ENCODE measurements at places on chromosomes 1 and 21.

- DNase-seq, result no peak
These were observed 6.3 kb downstream of the INTS11 start for GRCh38 chr1:1318131-1318652.

GRCh38 chr1:181704546-181704945 lies 221.2 kb downstream of the CACNA1E start:
- no peak for DNase-seq

DNA sequence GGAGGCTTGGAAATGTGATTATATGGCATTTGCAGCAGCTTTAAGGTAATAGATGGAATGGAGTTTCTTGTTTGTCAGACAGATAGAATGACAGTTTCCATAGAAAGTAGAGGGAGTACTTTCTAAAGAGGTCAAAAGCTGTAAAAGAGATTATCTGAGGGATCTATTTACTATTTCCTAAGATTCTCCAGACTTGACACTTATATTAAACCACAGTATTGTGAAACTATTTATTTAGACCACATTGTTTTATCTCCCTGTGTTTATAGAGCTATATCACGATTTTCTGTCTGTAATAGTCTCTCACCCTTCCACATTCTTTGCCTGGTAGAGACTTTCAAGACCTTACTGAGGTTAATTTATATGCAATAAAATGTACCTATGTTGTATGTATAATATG lies 66.7 kb downstream of the MAN1A2 start:
- no peak for DNase-seq

DNA sequence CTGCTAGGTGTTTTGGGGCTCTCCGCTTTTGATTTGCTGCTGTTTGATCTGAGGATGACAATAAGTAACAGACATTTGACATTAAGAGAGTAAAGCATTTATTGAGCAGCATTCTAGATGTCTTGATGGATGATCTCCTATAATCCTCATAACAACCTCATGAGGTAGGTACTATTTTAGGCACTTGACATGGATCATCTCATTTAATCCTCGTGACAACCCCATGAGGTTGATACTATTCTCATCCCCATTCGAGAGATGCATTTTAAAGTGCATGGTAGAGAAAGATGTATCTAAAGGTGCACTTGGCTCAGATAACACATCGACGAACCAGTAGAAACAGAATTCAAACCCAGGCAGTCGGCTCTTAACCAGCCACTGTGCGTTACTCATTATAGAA lies 26.6 kb downstream of the TCEA3 start:
- DNase-seq, result no peak

GRCh38 chr1:26372039-26372438 lies 511 bp downstream of the ZNF683 start:
- DNase-seq, result no peak

- no peak for DNase-seq
These were observed 10.3 kb downstream of the DONSON start for GRCh38 chr21:33578214-33578613.

DNA sequence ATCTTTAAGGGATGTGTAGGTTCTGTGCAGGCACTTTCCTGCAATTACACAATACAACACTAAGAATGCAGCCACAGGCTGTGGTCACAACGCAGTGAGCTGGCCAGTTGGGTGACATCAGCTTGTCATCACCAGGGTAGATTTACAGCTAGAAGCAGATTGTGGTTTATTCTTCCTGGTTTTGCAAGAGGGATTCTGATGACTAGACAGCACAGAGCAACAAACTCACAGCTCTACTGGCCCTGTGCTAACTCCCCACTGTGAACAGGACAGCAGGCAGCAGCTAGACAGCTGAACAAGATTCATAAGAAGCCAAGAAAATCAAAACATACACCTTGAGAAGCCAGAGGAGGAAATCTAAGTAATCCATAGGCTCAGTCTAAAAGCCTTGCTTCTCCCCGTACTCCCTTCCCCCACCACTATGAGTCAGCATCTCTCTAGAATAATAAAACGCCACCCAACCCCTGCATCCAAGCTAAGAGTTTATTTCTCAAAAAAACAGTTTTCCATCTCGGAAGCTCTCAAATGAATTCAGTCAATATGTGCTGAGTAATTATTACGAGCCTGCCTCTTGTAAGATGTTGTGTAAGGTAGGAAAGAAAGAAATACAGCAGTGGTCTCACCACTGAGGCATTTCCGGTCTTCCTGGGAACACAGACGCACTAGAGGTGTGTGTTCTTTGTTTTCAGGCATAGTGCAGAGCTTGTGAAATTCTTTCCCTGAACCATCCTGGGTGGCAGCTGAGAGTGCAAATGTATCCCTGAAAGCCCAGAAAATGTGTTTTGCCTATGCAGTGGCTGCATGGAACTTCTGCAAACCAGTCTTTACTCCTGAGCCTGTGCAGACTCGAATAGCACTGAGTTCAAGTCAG lies 162.8 kb downstream of the NTPCR start:
- DNase-seq, result peak; percentile 42

GRCh38 chr1:78286686-78287085 lies 204.1 kb upstream of the PTGFR start:
- no peak for DNase-seq

GRCh38 chr1:185008838-185009237 lies 34.5 kb upstream of the NIBAN1 start:
- no peak for DNase-seq

DNA sequence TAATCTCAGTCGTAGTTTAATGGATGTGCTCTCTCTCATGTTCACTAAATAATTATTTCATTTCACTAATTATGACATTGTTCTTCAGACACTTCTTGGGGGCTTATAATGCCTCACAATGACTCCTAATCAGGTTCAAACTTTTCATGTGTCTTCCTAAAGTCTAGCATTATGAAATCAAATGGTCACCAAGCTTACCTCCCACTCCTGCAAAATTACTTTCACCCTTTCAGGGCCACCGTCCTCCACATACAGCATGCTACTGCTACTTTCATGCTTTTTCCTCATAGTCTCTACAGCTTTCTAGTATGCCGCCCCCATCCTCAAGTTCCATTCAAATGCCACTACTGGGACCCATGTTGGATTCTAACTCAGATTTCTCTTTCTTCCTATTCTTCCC lies 59.8 kb upstream of the C1orf53 start:
- no peak for DNase-seq

- DNase-seq, result no peak
These were observed 158.1 kb downstream of the LTN1 start for GRCh38 chr21:28834335-28835238.

DNA sequence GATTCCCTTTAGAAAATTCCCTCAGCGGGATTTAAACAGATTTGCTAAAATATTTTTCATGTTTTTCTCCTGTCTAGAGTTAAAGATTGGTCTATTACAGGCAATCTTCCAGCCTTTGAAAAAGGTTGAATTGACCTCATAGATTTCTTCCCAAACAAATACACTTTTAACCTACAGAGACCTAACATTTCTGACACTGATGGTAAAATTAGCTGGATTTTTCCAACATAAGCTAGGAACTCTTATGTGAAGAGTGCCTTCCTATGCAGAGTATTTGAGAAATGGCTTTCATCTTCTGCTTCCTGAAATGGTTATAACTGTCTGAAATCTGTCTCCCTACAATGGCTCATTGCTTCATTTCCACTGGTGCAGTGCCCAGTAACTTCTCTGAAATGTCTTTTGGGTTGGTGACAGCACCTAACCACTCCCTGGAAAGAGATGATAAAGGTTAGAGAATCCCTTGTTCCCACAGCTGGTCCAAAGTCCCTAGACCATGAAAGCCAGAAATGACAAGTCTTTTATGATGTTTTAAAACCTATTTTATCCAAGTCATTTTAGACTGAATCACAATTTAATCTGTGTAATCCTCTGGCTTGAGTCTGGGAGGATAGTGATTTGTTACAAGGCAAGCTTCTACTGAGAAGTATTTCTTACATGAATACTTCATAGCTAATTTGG lies 269.4 kb downstream of the BACH1 start:
- no peak for DNase-seq

DNA sequence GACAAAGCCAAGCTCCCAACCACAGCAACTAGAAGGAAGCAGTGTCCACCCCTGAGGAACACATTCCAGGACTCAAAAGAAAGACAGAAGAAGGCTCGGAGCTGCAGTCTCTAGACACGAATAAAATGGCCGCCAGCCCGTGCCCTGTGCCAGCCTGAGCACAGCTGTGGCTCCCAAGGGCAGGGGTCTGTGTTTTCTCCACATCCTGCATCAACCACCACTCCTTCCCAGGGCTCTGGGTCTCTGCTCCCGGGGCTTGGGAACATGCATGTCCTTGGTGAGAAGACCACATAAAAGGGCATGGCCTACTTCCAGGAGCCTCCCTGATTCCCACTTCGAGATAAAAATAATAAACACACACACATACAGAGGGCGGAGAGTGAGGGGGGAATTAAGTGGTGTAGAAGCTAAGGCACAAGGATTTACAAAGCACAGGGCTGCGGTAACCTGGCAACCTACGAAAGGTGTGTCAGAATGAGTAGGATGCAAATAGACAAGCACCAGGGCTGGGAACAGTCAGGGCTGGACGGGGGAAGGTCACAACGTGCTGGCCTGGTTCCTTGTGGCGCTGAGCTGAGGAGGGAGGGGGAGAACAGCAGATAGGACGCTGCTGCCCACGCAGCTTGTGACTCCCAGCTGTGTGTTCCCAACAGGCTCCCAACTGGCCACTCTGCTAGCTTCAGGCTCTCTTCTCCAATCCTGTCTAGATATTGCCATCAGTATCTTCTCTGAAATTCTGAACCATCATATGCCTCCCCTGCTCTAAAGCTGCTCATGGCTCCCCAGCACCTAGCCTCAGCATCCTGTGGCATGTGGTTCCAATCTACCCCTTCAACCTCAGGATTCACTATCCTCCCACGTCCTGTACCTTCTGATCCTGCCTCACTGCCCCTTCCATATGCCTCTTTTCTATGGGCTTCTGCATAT lies 72.5 kb downstream of the CD34 start:
- DNase-seq, result no peak

GRCh38 chr1:76868916-76869315 lies 1.6 kb downstream of the ST6GALNAC5 start:
- DNase-seq, result no peak

DNA sequence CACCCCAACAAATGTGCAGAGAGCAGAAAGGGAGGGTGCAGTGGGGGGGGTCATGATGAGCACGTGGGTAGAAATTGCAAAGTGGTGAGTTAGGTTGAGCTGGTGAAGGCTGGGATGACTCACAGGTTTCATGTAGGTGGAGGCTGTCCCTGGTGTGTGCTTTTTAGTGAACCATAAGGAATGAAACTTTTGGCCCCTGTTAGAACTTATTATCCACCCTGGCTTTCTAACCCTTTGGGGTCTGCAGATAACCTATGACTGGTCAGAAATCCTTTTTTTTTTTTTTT lies 46.9 kb downstream of the DOP1B start:
- peak; percentile 34 for DNase-seq

DNA sequence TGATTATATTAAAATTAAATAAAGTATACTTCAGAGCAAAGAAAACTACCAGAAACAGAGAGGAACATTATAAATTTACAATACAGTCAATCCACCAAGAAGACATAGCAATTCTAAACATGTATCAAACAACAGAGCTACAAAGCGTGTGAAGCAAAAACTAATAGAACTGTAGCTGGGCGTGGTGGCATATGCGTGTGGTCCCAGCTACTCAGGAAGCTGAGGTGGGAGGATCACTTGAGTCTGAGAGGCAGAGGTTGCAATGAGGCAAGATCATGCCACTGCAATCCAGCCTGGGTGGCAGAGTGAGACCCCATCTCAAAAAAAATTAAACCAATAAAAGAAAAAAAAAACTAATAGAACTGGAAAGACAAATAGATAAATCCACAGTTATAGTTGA lies 12.3 kb downstream of the CCDC185 start:
- DNase-seq, result peak; percentile 19

DNA sequence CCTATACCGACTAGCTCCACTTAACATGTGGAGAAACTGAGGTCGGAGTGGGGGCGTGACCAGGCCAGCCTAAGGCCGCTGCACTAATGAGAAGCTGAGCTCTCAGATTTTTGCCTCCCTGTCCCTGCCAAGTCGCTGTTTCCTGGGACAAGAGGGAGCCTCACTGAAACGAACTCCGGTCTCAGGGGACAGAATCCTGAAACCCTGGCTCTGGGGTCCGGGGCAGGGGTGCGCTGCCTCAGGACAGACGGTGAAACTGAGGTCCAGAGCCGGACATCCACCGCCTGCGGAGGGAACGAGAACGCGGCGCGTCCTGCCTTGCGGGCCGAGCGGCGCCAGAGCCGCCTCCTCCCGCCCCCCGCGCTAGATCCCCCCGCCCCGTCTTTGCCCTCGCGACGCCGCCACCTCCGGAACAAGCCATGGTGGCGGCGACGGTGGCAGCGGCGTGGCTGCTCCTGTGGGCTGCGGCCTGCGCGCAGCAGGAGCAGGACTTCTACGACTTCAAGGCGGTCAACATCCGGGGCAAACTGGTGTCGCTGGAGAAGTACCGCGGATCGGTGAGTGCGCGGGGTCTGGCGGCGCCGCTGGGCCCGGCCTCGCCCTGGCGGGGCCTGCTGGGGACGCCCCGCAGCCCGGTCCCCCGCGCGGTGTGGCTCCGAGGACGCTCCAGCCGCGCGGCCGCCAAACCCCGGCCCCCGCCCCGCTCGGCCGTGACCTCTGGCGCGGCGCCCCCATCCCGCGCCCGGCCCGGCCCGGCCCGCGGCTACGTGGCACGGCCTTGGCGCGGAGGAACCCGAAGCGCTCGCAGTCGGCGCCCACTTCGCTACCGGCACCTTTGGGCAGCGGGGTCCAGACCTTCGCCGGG lies at the start of gene GPX7:
Gene GPX7, plus strand, starts transcription at position 381 of the 865 bp plus-strand sequence. Its CDS starts 39 bp downstream, at position 420.
- DNase-seq, result peak; percentile 63

DNA sequence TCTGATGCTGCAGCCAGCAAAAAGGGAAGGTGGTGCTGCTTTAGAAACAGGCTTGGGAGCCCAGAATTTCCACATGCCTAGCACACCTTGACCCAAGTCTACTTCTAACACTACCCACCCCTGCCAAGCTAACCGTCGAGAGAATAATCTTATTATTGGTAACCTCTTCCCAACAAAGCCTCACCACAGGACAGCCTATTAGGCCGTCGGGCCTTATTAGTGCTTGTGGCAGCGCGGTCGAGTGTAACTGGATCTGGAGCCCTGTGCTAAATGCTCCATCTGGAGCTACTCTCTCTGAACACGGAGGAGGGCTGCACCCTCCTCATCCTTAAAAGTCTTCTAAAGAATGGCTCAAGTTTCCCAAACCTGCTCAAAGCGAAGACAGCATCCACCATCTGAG lies 165.5 kb upstream of the NFIA start:
- DNase-seq, result no peak

DNA sequence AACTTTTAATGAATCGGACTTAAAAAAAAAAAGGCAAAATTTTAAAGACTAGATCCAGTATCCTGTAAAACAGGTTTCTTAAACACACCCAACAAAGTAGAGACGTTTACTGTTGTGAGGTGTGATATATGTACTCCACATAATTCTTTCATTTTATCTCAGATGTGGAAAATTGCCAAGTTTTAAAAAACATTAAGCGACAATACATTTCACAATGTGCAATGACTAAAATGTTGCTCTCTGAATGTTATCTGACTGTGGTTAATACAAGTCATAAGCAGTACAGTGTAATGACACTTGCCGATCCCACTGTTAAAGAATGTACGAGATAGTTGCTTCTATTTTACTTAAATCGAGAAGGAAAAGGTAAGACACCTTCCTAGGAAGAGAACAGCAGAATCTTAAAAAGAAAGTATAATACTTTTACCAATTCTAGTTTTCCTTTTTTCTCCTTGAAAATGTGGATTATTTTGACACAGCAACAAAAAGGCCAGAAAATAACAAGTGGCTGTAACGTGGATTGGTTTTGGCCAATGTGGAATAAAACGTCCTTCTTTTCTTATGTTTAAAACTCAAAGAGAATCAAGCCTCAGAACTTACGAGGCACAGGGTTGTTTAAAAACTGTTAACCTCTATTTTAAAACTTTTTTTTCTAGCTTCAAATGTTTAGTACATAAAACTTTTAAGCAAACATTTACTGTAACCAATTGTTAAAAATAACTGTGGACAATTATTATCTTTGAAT lies 51.4 kb downstream of the TP53BP2 start:
- no peak for DNase-seq

Data from activated CD4-positive, alpha-beta T cell treated with anti-CD3 and anti-CD28 coated beads, Interleukin-2, amount 10 ng/mL, durations not matched to agents 7 days and 5 days (primary cell).